Urinary bladder (tissue), 4 donors: ENCODE measurements at places on chromosomes 16 and 17. TPM values are rescaled to one million over a fixed set of nuclear protein-coding genes. Genes with fewer than 3 reads are reported as not detected.

The PCTP gene
- polyA plus RNA-seq, result 20.0 TPM

The GDPD3 gene
- polyA plus RNA-seq, result 5.1 TPM

The ZNF205 gene
- polyA plus RNA-seq, result 16.4 TPM

The TBX21 gene
- 0.25 TPM for polyA plus RNA-seq

The TNFSF13 gene
- 22.3 TPM for polyA plus RNA-seq

The NLRC3 gene
- polyA plus RNA-seq, result 0.49 TPM

The CCDC200 gene
- not detected for polyA plus RNA-seq

The RANBP10 gene
- polyA plus RNA-seq, result 14.1 TPM

The KCTD2 gene
- 29.1 TPM for polyA plus RNA-seq

The C17orf107 gene
- polyA plus RNA-seq, result 1.7 TPM
